ENCODE measurements at places on chromosomes 2 and 18. TPM values are rescaled to one million over a fixed set of nuclear protein-coding genes. Genes with fewer than 3 reads are reported as not detected.

Gene EFR3B
- 0.18 TPM for total RNA-seq

Gene L3MBTL4
- total RNA-seq, result not detected

Gene COL5A2
- 388 TPM for total RNA-seq

Gene CKAP2L
- 35.7 TPM for total RNA-seq

Gene ARHGEF33
- total RNA-seq, result 0.05 TPM

Gene DTNA
- total RNA-seq, result 1.1 TPM

GRCh38 chr18:56727399-56727798 lies 76.2 kb downstream of the WDR7 start:
- DNase-seq, result no peak

DNA sequence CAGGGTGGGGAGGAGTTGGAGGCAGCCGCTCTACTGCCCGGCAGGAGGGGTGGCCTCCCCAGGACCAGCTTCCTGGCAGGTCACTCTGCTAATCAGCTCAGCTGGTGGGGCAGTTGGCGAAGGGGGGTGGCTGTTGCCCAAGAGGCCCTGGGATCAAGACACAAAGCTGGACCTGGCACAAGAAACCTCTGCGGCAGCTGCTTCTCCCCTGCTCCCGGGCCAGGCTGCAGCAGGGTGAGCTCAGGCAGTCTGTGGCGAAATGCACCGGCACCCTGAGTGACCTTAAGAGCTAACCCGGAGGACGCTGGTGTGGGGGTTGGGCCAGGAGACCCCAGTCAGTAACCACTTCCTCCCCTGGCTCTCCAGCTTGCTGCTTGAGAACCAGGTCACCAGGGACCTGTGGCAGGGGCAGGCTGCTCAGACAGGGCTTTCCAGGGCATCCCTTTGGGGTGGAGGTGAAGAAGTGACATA lies 31.1 kb downstream of the TOGARAM2 start:
- DNase-seq, result no peak

DNA sequence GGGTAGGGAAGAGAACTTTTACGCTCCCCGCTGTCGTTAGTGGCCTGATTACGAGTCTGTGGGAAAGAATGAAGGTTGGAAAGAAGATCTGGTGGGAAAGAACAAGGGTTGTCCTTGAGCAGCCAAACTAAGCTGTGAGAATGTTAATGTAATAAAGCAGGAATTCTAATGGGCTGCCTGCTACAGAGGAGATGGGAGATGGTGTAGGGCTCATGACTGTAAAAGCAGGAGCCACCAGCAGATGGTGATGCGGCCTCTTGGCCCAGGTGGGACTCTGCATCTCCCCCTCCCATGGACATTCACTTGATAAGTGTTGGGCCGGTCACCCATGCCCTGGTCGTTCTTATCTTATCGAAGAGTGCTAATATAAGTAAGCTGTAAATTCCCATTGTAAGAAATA lies 150.0 kb downstream of the NEDD4L start:
- DNase-seq, result no peak

GRCh38 chr2:71070294-71071093 lies 2.0 kb downstream of the NAGK start:
- peak; percentile 34 for DNase-seq

DNA sequence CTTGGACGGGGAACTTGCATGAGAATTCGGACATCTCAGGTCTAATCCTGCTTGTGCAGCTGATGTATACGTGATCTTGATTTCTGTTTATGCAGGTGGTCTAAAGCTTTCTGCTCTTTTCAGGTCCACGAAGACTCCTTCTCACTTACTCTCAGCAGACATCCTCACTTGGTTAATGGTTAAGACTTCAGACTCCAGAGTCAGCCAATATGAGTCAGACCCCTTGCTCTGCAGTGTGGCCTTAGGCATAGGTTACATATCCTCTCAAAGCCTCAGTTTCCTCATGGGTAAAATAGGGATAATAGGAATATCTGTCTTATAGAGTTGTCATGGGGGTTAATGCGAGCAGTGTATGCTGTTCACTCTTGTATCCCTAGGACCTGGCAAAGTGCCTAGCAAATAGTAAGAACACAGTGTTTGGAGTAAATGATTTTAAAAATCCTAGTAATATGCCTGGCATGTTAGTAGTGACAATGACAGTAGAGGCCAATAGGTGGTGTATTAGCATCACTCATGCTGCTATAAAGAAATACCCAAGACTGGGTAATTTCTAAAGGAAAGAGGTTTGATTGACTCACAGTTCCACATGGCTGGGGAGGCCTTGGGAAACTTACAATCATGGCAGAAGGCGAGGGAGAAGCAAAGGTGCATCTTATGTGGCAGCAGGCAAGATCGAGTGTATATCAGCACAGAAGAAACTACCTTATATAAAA lies 42.3 kb downstream of the XRCC5 start:
- peak; percentile 55 for DNase-seq

DNA sequence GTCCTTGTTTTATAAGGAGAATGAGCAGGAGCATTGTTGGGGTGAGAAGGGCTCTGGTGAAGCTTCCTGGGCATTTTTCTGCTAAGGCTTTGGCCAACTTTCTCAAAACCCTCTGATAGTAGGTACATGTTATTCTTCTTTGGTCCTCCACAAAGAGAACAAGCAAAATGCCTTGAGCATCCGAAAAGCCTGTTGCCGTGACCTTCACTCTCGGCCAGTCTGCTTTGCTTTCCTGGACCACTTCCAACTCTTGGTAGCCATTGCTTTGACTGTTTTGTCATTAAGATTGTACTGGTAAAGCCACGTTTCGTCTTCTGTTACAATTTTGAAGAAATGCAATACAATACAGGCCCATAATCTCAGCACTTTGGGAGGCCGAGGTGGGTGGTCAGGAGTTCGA lies 27.4 kb upstream of the ALLC start:
- DNase-seq, result no peak

DNA sequence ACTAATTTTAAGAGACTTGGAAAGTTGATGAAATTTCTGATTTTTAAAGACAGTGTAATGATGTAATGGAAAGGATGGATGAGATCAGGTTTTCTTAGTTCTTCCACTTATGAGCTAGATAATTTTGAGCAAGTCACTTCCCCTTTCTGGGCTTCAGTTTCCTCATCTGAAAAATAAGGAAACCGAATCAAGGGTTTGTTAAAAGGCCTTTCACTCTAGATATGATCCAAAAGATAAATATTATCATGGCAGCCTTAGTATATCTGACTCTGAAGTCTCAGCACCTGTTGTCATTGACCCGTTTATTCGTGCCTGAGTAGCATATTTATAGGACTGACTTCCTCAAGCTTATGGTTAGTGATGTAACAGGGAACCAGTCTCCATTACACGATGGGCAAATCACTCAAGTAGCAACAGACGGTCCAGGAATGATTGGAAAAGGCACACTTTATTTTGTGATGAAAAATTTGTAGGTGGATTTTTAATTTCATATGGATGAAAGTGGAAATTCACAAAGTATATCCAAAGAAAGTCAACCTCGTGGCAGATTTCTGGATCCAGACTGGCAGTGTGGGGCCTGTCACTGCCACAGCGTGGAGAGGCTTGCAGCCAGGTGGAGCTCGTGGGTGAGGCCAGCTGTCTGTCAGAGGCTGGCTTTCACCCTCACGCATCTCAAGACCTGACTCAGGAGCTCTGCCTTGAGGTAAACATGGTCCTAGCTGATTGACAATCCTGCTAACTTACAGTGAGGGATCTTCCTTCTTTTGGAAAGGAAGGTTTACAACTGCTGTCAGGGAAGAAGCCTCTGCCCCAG lies 137.9 kb upstream of the CXCR4 start:
- no peak for DNase-seq

DNA sequence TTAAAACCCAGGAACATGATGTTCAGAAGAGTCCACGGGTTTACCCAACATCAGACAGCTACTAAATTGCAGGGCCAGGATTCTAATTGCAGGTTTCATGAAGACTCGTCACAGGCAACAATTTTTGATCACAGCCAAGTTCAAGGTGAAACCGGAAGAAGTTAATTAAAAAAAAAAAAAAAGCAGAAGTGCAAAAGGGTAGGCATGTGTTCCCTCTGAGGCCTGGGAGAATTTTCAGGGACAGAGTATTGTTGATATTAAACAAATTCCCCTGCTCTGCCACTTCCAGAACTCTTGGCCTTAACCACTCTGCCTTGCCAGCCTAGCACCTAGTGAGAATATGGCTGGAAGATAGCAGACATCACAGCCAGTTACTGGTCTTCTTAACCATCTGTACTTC lies 99.4 kb upstream of the TRIB2 start:
- DNase-seq, result no peak

DNA sequence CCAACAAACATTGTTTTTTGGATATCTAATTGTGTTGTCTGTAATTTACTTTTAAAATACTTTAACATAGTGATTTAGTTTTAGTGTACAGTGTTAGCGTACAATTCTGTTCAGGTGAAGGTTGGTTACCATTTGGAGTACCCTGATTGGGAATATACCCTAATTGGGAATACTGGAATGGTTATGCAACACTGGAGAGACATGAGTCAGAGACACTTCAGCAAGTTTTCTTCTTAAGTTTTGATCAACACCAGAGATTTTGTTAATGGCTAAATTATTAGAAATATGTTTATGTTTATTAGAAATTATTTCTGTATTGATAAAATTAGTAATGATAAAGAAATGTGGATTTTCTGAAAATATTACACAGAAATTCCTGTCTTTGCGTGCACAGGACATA lies 100.3 kb upstream of the NABP1 start:
- no peak for DNase-seq

GRCh38 chr2:212892193-212892592 lies 259.2 kb downstream of the IKZF2 start:
- DNase-seq, result peak; percentile 49

GRCh38 chr2:157480182-157480961 lies 36.5 kb upstream of the CYTIP start:
- no peak for DNase-seq

DNA sequence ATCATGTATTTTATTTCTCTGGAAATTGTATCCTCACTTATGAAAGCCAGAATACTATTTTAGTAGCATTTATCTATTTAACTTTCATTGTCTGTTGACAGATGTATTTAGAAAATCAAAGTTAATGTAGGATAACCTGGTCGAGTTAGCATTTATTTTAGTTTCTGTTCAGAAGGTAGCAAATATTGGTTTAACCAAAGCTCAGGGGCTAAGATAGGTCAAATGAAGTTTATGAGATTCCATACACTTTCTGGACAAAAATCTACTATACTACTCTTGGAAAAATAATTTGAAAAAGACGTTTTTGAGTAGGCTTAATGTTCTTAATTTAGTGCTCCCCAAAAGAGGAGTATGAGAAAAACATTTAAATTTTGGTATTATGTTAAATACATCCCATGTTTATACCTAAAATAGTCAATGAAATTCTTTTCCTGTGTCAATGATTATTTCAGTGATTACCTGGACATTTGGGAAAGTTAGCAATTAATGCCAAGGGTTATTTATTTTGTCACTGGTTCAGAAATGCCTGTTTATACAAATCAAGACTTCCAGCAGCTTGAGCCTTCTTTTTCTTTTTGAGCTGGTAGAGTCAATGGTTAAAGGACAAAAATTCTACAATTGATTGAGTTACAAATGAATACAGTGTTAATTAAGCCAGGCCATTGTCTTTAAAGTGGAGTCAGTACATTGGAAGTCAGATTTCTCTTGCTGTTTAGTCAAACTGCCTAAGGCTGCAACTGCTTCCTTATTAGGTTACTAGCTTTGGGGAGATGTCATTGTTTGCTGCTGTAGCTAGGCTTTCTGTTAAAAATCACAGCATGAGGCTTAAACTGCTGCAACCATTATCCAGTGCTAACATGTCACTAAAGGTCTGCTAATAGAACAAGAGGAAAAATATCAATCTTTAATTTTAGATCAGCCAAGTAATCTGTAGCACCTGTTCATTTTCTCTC lies 182.3 kb downstream of the CAMKMT start:
- DNase-seq, result peak; percentile 55

DNA sequence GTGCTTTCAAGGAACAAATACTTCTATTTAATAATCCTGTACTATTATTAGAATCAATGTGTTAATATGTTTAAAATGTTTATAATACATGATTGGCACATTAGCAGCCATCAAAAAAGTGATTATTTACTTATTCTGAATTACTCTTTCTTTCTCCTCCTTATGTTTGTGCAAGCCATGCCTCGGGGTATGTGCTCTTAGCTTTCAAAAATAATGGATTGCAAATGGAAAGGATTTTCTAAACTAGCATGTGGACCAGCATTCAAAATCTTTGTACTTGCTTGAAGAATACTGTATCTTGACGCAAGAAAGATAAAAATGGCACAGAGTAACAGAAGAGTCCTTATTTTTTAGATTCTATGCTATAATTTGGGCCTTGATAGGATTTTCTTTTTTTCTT lies 156.5 kb downstream of the CDH7 start:
- no peak for DNase-seq
